ENCODE measurements at places on chromosomes 11 and 22.

DNA sequence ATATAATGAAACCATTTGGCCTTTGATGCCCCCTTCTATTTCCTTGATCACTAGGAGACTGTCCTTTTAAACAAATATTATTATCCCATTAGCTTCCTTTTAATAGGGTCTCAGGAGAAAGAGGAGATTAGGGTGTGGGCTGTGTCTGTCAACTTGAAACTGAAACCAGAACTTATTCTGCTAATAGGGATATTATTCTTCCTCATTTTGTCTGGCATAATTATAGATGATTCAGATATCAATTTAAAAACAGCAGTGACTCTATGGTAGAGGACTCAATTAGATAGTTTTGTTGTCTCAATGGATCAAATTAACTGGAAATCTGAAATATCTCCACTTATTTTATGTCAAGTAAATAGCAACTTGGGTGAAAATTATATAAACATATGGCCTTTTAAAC is 584.9 kb upstream of the CCDC90B start:
- no peak for DNase-seq

GRCh38 chr11:61756452-61757212 is 4.2 kb downstream of the MYRF start:
- DNase-seq = peak; percentile 93

DNA sequence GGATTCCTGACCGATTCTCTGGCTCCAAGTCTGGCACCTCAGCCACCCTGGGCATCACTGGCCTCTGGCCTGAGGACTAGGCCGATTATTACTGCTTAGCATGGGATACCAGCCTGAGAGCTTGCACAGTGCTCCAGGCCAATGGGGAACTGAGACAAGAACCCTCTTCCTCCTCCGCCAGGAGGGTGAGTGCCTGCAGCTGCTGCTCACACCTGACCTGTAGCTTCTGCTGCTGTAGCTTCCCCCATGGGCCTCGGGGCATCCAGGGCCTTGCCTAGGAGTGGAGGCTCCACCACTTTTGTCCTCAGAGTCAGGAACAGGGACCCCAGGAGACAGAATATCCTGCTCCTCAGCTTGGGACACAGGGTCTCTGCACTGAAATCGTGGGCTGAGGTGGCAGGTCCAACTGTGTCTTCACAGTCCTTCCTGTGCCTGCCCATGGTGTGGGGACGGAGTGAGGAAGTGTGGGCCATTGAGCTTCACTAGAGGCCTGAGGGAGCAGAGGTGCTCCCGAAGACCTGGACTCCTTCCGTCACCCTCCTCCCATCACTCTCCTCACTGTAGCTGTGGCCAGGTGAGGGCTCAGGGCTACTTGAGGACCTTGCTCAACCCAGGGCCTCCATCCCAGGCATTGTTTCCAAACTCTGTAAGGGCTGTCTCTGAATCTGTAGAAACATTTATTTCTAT is 103.8 kb downstream of the ZNF280B start:
- DNase-seq = no peak

DNA sequence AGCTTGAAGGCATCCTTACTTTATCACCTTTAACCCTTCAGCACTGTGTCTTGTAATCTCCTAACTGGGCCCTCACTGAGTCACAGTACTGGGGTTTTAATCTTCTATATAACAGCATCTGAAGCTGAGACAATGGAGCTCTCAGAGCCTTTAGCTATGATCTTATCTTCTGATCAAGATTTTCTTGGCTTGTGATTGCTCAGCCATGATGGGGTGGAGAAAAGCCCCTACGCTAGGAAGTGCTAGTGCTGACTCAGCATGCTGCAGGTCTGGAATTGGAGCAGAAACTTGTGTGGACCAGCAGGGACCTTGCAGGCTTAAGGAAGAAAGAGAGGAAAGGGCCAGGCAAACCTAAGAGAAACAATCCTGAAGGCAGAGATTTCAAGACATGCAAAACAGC is 71.7 kb upstream of the EED start:
- DNase-seq = peak; percentile 82

DNA sequence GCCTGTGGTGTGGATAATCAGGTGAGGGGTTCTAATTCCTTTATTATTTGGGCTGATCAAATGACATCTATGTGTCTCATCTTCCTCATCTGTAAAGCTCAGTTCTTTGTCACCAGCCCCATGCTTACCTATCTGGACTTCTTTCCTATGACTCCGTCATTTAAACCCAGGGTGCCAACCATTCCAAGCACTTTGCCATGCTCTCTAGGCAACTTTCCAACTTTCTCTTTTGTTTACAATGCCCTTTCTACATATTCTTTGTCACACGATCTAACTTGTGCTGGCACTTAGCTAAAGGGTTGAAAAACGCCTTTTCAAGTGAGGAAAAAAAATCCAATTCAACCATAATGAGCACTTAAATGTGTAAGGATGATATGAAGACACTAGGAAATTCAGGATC is 27.9 kb downstream of the EXPH5 start:
- DNase-seq = no peak

Data from kidney tubule cell (primary cell).